Mesothelial cell of epicardium (in vitro differentiated cells): ENCODE measurements at places on chromosomes 7 and 10. TPM values are rescaled to one million over a fixed set of nuclear protein-coding genes. Genes with fewer than 3 reads are reported as not detected.

DNA sequence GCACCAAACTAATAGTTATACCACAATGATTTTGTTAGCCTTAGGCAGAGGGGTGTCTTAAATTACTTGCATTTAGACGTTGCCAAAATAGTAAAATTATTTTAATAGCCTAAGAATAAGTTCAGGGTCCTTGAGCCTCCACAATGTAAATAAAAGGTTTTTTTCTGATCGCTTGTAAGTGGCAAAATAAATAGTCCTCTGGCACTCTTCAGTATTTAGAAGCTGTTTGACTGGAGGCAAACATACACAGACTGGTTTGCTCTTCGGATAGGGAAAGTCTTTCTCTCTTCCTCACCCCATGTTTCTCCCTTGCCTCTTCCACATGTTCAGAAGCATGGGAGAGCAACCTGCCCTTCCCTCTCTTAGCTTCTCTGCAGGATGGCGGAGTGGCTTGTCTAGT, 49.5 kb upstream of the FAM180A start:
- no peak overlapping the region for H3K27ac ChIP-seq
- H3K4me3 ChIP-seq = no peak overlapping the region
- no peaks in the 10 kb centered on the region for H3K27me3 ChIP-seq
- H3K36me3 ChIP-seq = no peaks in the 10 kb centered on the region
- DNase-seq = no peak

GRCh38 chr10:47261121-47261520, 38.9 kb upstream of the GDF10 start:
- no peaks in the 10 kb centered on the region for H3K36me3 ChIP-seq
- DNase-seq = no peak
- no peak overlapping the region for H3K27ac ChIP-seq
- H3K27me3 ChIP-seq = peaks cover 32% of the 10 kb centered on the region
- no peaks in the 10 kb centered on the region for H3K4me1 ChIP-seq
- H3K4me3 ChIP-seq = no peak overlapping the region

- no peak overlapping the region for H3K4me3 ChIP-seq
- H3K27me3 ChIP-seq = peaks cover 7% of the 10 kb centered on the region
- no peak overlapping the region for H3K27ac ChIP-seq
- H3K4me1 ChIP-seq = peaks cover 19% of the 10 kb centered on the region
- no peaks in the 10 kb centered on the region for H3K36me3 ChIP-seq
Observed at GRCh38 chr10:120813085-120813484, 38.1 kb upstream of the WDR11 start.

DNA sequence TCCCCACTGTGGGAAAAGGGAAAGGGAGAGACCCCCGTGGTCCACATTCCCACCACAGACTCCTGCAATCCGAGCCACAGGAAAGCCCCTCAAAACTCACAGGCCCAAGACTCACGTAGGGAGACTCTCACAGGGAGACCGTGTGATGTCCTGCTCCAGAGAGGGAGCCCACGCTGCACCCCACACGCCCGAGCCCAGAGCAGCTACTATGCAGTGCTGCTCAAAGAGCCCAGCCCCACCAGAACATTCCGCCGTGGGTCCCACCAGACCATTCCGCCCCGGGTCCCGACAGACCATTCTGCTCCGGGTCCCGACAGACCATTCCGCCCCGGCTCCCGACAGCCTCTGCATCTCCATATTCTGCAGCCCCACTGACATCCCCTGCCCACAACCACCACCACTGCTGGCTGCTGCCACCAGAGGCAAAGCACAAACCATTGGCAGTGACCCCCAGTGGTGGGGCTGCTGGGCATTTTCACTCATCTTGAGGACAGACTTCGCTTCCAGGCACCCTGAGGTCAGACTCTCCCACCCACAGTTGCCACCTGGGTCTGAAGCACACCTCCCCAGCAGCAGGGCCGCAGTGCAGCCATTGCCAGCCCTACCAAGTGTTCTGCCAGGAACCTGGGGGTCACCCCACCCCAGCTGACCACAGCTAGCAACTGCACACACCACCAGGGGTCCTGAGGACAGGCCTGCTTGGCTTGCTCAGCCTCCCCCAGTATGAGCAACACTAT, 625.4 kb upstream of the FOXK1 start:
- H3K27ac ChIP-seq = no peak overlapping the region
- peaks cover 9% of the 10 kb centered on the region for H3K36me3 ChIP-seq
- H3K27me3 ChIP-seq = no peaks in the 10 kb centered on the region
- no peak overlapping the region for H3K4me3 ChIP-seq
- no peak for DNase-seq

GRCh38 chr7:42469341-42469740, 232.3 kb upstream of the GLI3 start:
- no peak overlapping the region for H3K27ac ChIP-seq
- H3K27me3 ChIP-seq = no peaks in the 10 kb centered on the region

DNA sequence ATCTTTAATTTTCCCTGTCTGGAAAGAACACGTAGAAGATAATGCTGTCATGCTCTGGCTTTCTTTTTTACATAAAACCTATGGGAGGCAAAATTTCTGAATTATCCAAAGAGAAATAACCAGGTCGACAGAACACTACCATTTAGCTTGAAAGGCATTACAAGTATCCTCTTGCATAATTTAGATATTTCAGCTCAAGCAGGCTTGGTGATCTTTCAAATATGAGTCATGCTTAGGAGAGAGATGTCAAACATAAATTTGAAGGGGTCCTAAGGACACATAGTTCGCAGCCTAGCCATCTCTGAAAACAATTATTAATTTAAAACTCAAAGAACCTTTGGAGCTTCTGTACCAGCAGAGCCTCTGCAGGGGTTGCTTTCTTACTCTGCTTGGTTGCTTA, 100.9 kb downstream of the FAS start:
- H3K4me3 ChIP-seq = no peak overlapping the region
- H3K4me1 ChIP-seq = peaks cover 15% of the 10 kb centered on the region
- no peak overlapping the region for H3K27ac ChIP-seq
- DNase-seq = no peak
- H3K27me3 ChIP-seq = no peaks in the 10 kb centered on the region
- no peaks in the 10 kb centered on the region for H3K36me3 ChIP-seq

- no peak for DNase-seq
- H3K4me1 ChIP-seq = peaks cover 4% of the 10 kb centered on the region
- no peak overlapping the region for H3K27ac ChIP-seq
- H3K27me3 ChIP-seq = no peaks in the 10 kb centered on the region
Observed at GRCh38 chr7:130890176-130891020, 156.4 kb upstream of the KLF14 start.

KLLN gene
- 1.1 to 1.2 TPM (median 1.2 TPM) in 3 replicates for total RNA-seq

DNA sequence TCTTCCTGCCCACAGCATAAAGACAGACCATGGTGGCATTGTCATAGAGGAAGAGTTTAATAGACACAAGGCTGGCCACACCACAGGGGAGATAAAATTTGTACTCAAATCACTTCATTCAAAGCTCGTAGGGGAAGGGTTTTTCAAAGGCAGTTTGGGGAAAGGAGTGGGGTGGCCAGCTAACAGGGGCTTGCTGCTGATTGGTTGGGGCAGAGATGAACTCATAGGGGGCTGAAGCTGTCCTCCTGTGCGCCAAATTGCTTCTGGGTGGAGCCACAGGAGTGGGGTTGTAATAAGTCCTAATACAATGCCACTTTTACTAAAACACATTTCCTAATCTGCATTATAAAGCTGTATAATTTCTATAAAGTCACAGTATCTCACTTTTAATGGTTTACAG, 22.5 kb downstream of the PDZD8 start:
- H3K27me3 ChIP-seq = no peaks in the 10 kb centered on the region
- H3K4me3 ChIP-seq = no peak overlapping the region
- peaks cover 2% of the 10 kb centered on the region for H3K4me1 ChIP-seq

DNA sequence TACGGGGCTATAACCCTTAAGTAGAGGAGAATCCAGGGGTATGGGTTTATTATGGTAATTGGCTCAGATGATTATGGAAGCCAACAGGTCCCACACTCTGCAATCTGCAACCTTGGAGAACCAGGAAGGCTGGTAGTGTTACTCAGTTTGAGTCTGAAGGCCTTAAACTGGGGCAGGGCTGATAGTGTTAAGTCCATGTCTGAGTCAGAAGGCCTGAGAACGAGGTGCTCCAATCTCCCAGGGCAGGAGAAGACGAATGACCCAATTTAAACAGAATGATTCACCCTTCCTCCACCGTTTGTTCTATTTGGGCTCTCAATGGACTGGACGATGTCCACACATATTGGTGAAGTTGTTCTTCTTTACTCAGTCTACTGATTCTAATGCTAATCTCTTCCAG, 244.5 kb upstream of the PTER start:
- DNase-seq = no peak
- peaks cover 4% of the 10 kb centered on the region for H3K4me1 ChIP-seq

DNA sequence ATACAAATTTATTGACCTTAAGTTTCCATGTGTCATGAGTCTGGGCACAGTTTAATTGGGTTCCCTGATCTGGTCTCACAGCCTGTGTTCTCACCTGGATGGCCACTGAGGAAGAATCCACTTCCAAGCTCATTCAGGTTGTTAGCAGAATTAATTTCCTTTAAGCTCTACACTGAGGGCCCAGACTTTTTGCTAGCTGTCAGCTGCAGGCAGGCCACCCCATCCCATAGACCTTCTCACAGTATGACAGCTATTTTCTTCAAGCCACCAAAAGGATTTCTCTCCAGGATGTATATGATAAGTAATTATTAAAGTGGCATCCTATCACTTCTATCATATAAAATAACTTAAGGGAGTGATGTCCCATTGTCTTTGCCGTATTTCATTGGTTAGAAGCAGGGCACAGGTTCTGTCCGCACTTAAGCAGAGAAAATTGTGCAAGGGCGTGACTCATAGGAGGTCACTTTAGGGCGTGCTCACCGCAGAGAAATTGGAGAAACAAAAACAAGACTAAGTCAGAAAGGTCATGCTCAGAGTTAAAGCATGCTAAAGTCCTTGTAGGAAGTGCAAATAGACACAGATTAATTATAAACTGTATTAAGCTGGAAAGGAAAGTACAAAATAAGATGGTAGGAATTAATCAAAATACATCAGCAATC, 109.9 kb downstream of the AHR start:
- H3K27ac ChIP-seq = no peak overlapping the region
- no peak overlapping the region for H3K4me3 ChIP-seq
- no peaks in the 10 kb centered on the region for H3K27me3 ChIP-seq
- H3K4me1 ChIP-seq = peaks cover 4% of the 10 kb centered on the region

DNA sequence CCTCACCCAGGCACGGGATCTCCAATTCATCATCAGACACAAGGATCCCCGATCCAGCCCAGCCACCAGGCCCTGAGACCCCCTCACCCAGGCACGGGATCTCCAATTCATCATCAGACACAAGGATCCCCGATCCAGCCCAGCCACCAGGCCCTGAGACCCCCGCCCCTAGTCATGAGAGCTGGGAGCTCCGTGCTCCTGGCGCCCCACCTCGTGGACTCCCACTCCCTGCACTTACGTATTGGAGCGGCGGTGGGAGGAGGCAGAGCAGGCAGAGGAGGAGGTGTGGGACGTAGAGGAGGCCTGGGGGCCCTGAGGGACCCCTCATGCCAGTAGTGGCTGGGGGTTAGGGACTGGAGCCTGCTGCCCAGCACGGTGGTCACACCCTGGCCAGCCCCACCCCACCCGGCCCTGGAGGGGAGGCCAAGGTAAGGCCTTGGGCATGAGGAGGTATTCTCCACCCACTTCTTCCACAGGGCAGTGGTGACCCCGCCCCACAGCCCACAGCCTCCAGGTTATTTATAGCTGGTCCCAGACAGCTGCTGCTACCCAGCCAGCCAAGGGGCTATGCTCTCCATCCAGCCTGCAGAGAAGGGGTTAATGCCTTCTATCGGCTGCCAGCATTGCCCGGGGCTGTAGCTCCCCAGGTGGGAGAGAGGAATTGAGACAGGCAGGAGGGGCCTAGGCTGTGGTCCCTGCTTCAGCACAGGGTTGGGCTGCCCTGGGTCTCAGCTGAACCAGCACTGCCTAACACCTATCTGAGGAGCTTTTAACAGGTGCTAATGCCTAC, 17.6 kb upstream of the CRHR2 start:
- no peaks in the 10 kb centered on the region for H3K36me3 ChIP-seq
- peaks cover 7% of the 10 kb centered on the region for H3K27me3 ChIP-seq
- H3K4me1 ChIP-seq = peaks cover 10% of the 10 kb centered on the region
- no peak overlapping the region for H3K4me3 ChIP-seq
- no peak overlapping the region for H3K27ac ChIP-seq

GRCh38 chr10:82056391-82056790, 181.4 kb downstream of the NRG3 start:
- no peak overlapping the region for H3K27ac ChIP-seq
- H3K4me1 ChIP-seq = no peaks in the 10 kb centered on the region
- DNase-seq = no peak

DNA sequence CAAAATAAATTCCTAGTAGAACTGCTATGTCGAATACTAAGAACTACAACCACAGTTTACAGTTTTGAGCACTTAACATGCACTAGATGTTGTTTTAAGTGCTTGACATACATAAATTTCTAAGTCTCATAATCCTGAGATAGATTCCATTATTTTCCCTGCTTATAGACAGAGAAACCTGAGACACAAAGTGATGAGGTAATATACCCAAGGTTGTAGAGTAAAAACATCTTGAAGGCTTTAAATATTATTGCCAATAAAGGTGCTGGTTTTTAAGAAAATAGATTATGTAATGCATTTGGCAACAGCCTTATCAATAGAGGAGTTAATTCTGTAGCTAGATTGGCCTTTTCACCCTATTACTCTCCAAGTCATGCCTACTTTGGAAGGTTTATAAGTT, 48.2 kb downstream of the PLEKHA8 start:
- no peaks in the 10 kb centered on the region for H3K27me3 ChIP-seq
- H3K36me3 ChIP-seq = peaks cover 24% of the 10 kb centered on the region
- no peak for DNase-seq

TDRD1 gene
- not detected in 3 replicates for total RNA-seq

DNA sequence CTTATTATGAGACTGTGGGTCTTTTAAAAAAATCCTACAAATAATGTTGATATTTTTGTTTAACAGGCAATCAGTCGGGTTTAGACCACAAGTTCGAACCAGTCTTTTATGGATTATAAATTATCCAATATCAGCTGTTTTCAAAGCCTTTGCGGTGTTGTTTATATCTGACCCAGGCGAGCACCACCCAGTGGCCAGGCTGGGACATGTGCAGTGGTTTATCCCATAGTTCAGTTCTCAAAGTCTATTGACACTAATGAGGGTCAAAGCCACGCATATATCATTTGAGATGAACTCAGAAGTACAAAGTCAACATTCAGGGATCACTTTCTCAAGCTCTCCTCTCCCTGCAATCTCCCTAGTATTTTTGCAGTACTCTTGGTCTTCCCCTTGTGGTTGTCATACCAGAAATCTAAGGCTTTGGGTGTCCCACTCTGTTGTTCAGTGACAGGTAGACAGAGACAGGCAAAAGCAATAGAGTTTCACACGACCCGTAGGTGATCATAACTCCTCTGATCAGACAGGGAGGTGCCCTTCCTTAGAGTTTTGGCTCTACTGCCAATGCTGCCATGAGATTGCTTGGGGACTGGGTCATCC, 117.4 kb upstream of the POM121L12 start:
- no peaks in the 10 kb centered on the region for H3K27me3 ChIP-seq
- no peaks in the 10 kb centered on the region for H3K36me3 ChIP-seq
- peaks cover 10% of the 10 kb centered on the region for H3K4me1 ChIP-seq
- H3K4me3 ChIP-seq = no peak overlapping the region
- H3K27ac ChIP-seq = no peak overlapping the region

GRCh38 chr7:8134089-8134733, 127.8 kb downstream of the ICA1 start:
- no peak overlapping the region for H3K4me3 ChIP-seq
- DNase-seq = no peak
- no peaks in the 10 kb centered on the region for H3K27me3 ChIP-seq
- H3K4me1 ChIP-seq = no peaks in the 10 kb centered on the region
- no peaks in the 10 kb centered on the region for H3K36me3 ChIP-seq
- no peak overlapping the region for H3K27ac ChIP-seq

GRCh38 chr7:105985672-105986215, 22.7 kb downstream of the CDHR3 start:
- H3K27ac ChIP-seq = no peak overlapping the region
- H3K27me3 ChIP-seq = no peaks in the 10 kb centered on the region
- H3K4me1 ChIP-seq = peaks cover 55% of the 10 kb centered on the region
- DNase-seq = no peak
- H3K36me3 ChIP-seq = no peaks in the 10 kb centered on the region
- H3K4me3 ChIP-seq = no peak overlapping the region
